ENCODE measurements at places on chromosomes 5 and 9. TPM values are rescaled to one million over a fixed set of nuclear protein-coding genes. Genes with fewer than 3 reads are reported as not detected.

The GPR21 gene
- total RNA-seq, result 0.50 TPM

- peaks cover 14% of the 10 kb centered on the region for H3K4me1 ChIP-seq
- no peaks in the 10 kb centered on the region for H3K36me3 ChIP-seq
- H3K27ac ChIP-seq, result peak overlapping the region; percentile 90
- DNase-seq, result peak; percentile 72
Observed at GRCh38 chr5:39231705-39232525, 12.6 kb upstream of the FYB1 start.

- H3K36me3 ChIP-seq, result no peaks in the 10 kb centered on the region
- no peak overlapping the region for H3K4me3 ChIP-seq
- no peaks in the 10 kb centered on the region for H3K4me1 ChIP-seq
- no peak overlapping the region for H3K27ac ChIP-seq
- DNase-seq, result no peak
- no peaks in the 10 kb centered on the region for H3K27me3 ChIP-seq
Observed at GRCh38 chr9:108860354-108860753, 1.7 kb upstream of the ACTL7A start.

DNA sequence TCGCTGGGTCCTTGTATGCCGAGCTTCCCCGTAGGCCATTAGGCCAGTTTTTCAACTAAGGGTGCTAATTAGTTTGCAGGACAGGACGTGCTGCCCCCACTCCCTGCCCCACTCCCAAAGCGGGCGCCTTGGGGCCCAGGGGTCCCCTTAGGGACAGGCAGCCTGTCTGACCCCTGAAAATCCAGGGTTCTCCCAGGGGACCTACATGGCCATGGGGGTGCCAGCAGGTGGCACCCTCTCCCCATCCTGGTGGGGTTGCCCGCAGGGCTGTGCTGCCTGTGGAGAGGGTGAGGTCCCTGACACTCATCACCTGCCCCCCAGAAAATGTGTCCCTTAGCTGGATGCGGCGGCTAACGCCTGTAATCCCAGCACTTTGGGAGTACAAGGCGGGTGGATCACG, 8.5 kb upstream of the CCDC187 start:
- H3K27me3 ChIP-seq, result no peaks in the 10 kb centered on the region
- no peaks in the 10 kb centered on the region for H3K4me1 ChIP-seq
- H3K4me3 ChIP-seq, result no peak overlapping the region
- DNase-seq, result peak; percentile 55
- no peak overlapping the region for H3K27ac ChIP-seq

The OR1J2 gene
- total RNA-seq, result not detected

DNA sequence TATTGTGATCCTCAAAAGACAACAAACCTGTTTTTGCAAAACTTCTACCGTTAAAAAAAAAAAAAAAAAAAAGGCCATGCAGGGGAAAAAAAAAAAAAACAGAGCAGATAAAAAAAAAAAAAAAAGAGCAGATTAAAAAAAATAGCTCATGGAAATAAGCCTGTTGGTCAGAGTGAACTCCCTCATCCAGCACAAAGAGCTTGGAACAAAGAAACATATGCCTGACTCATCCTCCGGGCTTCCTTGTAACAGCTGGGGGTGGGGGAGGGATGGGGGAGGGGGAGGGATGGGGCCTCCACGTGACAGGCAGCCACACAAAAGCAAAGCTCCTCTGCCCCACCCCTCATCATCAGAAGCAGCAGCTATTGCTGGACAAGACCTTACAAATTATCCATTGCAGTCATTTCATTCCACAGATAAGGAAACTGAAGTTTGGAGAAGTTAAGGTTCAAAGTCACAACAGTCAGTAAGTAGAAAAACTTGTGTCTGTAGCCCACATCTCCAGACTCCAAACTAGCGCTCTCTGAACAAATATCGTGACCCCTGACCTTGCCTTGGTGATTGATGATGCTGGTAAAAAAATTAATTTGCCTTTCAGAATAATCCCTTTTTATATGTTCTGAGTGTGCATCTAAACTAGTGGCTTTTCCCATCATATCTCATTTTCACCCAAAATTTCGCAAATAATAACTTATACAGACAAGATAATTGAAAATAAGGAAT, 38.9 kb downstream of the SLC35D2 start:
- H3K27ac ChIP-seq, result no peak overlapping the region
- no peaks in the 10 kb centered on the region for H3K27me3 ChIP-seq
- DNase-seq, result no peak
- H3K36me3 ChIP-seq, result no peaks in the 10 kb centered on the region

- H3K36me3 ChIP-seq, result no peaks in the 10 kb centered on the region
- H3K4me1 ChIP-seq, result no peaks in the 10 kb centered on the region
- no peak overlapping the region for H3K27ac ChIP-seq
- no peak for DNase-seq
Observed at GRCh38 chr5:129377504-129377903, 82.6 kb upstream of the ADAMTS19 start.
